Effector memory CD4-positive, alpha-beta T cell (primary cell): ENCODE measurements at places on chromosomes 1 and 21.

DNA sequence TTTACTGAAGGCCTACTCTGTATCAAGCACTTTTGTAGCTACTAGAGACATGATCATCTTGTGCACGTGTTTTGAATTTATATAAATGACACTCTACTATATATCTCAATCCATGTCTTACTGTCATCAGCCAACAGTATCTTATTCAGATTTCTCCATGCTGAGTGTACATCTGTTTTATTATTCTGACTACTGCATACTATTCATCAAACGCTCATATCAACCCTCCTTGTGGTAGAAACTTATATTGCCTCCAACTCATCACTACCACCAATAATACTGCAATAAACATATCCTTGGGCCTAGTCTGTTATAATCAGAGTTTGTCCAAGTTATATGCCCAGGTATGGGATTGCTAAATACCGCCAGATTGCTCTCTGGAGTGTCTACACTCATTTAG, 81.6 kb upstream of the IRF2BP2 start:
- DNase-seq = no peak

GRCh38 chr1:203267347-203267846, 37.9 kb upstream of the BTG2 start:
- peak; percentile 74 for DNase-seq

GRCh38 chr1:196002906-196003305, 605.3 kb downstream of the KCNT2 start:
- DNase-seq = no peak

DNA sequence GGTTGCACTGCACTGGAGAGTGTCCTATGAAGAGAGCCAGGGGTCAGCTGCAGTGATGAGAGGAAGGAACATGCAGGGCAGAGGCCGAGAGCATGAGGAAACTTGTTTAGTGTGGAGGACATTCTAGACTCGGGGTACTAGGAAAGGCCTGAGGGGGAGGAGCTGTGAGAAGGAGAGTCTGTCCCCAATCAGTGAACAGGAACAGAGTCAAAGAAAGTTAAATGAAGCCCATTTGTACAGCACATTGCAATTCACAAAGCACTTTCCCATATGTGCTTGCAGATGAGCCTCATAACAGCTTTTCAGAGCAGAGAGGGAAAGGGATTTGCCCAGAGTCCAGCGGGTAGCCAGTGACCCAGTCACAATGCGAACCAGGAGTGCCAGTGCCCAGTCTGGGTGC, 83.4 kb downstream of the NAV1 start:
- DNase-seq = no peak

DNA sequence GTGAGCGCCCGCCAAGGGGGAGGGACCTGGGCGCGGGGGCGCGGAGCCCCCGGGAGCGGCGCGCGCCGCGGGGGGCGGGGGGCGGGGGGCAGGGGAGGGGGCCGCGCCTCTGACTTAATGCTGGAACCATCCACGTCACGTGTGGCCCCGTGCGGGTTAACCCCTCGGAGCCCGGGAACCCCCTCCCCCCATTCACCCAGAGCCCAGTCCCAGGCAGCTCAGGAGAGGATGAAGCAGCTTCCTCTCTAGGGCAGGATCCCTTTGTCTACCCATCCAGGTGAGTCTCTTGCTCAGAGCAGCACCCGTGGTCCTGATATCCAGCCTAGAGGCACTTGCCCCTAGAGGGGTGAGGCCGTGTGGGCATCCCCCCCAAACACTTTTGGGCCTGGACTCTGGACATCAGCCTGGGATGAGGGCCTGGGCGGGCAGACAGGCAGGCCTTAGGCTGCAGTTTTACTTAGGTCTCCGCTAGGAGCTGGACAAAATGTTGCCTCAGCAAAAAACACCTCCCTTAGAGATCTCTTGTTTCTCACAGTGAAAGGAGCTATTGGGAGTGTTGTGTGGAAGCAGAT, at the start of gene ALX3:
TSS of gene ALX3 (minus strand) at position 2 of the 572 bp plus-strand sequence. CDS start 60 bp downstream, outside the sequence.
- no peak for DNase-seq

GRCh38 chr1:24900486-24900849, 29.6 kb downstream of the RUNX3 start:
- DNase-seq = no peak

DNA sequence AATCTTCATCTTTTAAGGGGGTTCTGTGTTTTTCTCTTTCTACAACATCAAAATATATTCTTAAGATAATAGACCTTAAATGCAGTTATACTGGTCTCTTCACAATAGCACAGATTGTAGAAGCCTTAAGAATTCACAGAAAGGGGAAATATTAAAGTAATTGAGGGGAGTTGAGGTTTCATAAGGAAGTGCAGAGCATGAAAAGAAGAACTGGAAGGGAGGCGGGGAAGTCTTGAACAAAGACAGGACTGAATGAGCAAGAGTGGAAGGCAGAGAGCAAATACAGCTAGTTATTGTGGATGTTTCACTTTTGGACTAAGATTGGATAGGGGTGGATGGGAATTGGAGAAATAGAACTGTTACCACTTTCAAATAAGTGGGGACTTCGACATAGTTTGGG, 67.7 kb downstream of the PTGER3 start:
- no peak for DNase-seq

DNA sequence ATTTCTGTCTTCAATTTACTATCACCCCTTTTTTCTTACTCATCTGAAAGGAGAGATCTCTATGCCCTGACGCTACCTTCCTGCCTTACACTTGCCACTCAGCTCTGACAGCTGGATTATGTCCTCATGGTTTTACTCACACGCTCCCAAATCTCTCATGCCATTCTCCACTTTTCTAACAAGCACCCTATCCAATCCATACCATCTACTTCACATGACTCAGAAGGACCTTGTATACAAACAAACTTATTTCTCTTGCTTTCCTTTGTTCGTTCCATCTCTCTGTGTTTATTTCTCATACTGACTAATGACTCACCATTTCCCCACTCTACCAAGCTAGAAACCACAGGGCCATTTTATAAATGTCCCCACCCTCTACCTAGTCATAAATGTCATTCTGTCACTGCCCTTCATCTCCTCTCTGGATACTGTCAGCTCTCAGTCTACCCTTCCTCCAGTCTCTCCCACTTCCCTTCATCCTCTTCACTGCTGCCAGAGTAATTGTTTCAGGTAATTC, 87.3 kb downstream of the USP24 start:
- DNase-seq = no peak

DNA sequence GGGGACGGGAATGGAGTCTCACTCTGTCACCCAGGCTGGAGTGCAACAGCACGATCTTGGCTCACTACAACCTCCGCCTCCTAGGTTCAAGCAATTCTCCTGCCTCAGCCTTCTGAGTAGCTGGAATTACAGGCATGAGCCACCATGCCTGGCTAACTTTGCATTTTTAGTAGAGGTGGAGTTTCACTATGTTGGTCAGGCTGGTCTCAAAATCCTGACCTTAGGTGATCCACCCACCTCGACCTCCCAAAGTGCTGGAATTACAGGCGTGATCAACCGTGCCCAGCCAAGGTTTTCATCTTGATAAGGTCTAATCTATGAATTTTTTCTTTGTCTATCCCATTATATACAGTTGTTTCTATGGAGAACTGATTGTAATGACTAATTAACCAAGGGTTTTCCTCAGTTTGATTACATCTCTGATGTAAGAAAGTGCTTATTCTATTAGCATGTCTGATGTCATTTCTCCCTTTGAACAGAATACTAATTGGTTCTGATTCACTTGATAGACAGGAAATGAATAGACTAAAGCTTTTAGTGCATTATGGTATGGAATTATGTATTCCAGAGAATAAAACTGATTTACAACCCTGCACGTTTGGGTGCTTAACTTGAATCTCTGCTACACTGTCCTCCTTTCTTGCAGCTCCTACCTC, 11.9 kb downstream of the PACC1 start:
- no peak for DNase-seq
